Femur (tissue), 1 donor: ENCODE measurements at places on chromosomes 6 and 20.

- DNase-seq: no peak
Observed at GRCh38 chr20:2967841-2968240, 75.6 kb upstream of the GNRH2 start.

DNA sequence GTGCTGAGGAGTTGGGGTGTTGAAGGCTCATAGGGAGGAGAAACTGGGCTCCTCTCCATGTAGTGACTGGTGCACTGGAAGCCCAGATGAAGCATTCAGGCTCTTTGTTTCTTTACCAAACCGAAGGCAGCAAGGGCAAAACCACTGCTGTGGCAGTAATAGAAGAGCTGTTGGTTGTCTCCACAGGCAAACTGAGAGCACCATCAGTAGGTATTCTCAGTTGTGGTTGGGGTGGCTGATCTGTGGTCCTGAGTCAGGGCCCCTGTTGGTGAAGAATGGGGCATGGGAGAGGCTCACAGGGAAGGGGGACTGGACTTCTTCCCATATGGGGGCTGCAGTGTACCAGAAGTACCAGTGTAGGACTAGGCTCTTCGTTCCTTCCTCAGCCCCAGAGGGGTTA lies 460.2 kb upstream of the IMPG1 start:
- no peak for DNase-seq

DNA sequence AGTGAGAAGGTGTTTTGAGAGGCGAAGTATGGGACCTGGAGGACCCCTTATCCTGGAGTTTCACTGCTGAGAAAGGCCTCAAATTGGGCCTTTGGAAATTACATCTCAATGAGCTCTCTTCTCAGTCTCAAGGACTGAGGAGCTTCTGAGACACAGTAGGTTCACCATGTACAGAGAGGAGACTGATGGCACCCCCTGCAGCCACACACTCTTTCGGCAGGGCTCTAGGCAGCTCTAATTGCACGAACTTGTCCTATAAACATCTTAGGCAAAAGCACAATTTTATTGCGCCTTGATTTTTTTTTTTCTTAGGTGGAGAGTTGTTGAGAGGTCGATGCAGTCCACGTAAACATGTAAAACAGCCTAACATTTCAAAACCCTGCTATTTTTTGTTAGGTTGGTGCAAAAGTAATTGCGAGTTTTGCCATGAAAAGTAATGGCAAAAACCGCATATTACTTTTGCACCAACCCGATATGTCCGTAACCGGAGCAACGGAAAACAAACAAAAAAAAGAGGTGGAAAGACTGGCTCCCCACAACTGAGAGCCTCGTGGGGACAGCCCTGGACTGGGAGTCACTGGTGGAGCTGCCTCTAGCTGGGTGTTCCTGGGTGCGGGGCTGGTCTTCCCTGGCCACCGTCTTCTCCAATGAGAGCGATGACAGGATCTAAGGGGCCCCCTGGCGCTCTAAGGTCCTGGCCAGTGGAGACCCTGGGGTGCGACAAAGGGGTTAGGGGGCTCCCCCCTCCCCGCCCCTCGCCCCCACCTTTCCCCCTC lies 84.0 kb upstream of the EYA2 start:
- no peak for DNase-seq

- DNase-seq: peak; percentile 43
Observed at GRCh38 chr6:45423111-45423823, 45.5 kb upstream of the SUPT3H start.

- no peak for DNase-seq
Observed at GRCh38 chr6:158561321-158561884, 1.5 kb downstream of the TMEM181 start.

DNA sequence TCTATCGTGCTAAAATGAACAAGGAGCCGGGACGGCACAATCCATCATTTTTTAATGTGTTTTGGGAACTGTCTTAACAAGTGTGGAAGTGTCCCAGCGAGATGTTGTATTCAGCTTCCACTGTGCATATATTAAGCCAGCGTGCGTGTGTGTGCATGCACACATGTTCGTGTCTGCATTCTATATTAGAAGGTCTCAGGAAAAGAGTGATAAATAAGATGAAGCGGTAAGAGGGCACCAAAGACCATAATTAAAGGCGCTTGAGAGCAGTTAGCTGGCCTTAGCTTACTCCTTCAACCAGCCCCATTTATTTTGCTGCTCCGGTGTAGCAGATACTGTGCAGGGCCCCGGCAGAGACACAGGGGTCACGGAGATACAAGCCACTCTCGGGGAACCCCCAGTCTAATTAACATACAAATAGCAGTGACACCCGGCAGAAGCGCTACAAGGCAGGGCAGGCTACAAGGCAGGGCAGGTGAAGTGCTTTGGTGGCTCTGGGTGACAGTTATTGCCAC lies 206.5 kb upstream of the RREB1 start:
- DNase-seq: no peak

DNA sequence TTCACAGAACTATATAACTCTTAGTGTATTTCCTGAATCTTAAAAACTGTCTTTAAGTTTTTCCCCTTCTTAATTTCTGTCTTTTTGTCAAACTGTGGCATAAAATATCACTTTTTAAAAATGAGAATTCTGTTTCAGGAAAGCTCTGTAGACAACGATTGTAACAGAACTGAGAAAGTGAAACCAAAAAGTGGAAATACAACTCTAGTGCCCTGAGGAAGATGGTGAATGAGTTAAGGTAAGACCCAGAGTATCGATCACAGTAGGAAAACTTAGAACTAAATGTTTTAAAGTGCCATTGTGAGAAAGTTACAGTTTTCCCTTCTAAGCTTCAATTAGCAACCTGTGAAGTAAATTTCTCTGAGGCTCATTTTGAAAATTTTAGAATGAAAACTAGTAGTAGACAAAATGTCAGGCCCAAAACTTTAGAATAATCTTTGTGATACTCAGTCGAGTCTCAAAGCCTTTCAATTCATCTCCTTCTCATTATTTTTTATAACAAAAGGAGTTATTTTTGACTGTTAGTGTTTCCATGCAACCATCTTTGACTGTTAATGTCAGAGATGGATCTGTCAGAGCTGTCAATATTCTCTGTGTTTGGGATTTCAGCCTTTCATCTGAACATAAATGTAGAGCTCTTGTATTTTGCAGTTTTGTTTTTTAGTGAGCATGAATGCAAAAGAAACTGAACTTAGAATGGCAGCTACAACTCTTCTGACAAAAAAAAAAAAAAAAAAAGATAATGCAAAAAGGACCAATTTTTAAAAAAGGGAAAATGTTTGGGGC lies 19.0 kb upstream of the TRDN start:
- DNase-seq: no peak

DNA sequence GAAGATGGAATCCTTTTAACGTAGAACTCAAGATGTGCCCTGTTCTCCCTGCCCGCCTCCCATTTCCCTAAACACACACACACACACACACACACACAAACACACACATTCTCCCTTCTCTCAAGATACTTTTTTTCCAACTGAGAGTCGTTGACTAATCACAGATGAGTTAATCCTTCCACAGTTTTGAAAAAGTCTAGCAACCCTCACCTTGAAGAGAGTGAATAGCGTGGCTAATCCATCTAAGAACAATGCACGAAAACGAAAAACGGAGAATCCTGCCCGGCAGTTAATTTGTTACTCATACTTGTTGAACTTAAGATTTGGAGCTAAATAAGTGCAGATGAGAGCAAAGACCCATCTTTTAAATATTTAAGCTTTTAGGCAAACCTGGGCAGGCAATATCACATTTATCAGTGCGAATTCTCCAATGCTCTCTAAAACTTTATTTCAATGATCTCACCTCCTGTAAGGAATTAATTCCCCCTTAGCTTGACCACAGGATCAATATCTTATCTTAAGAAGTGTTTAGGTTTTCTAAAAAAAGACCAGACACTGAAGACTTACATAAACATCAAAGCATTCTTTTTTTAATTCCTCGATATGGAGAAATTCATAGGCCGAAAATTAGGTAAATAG lies 1.1 kb downstream of the AGPAT4 start:
- DNase-seq: no peak

GRCh38 chr20:50980851-50981713 lies 22.5 kb downstream of the MOCS3 start:
- peak; percentile 63 for DNase-seq

DNA sequence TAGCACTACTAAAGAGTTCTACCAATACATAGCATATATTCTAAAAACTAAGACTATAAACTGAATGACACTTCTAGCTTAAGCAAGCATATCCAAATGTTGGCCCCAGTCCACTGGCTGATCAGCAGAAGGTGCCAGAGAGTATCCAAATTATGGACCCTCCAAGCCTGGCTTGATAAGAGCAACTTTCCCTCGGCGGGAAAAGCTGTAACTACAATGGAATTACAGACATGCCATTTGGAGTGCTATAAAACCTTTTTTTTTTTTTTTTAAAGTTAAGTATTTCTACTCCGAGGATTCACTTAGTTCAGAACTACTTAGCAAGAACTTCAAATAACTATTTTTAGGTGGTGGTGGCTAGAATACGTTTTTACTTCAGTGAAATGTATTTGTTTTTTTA lies 94.6 kb downstream of the EPB41L2 start:
- DNase-seq: peak; percentile 49

- DNase-seq: no peak
Observed at GRCh38 chr6:36642913-36643817, 35.3 kb upstream of the CDKN1A start.

DNA sequence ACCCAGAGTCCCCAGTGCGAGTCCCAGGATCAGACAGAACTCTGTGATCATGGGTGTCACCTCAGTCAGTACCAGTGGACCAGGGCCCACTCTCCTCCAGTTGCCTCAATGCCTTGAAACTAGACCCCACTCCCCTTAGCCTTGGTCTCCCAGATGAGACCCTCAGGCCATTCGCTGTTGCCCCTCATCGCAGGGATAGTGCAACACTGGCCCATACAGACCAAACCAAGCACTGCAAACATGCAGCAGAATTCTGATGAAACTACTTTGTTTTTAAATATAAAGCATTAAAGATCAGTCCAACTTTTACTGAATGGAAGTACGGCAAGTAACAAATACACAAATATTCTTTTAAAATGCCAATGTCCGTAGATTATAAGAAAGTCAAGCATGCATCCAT lies 101.2 kb upstream of the NT5E start:
- DNase-seq: no peak

GRCh38 chr6:136893187-136893586 lies 28.9 kb upstream of the SLC35D3 start:
- no peak for DNase-seq

DNA sequence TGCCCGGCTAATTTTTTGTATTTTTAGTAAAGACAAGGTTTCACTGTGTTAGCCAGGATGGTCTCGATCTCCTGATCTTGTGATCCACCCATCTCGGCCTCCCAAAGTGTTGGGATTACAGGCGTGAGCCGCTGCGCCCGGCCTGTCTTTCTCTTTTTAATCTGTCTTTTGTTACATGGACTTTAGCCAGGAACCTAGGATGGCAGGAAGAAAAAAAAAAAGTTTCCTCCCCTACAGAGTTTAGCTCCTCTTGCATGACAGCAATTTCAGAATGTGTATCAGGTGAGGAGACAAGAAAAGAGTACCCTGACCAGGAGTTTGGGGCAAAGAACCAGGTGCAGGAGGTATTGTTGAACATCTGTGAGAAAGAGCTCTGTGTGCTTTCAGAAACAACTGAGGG lies 21.4 kb upstream of the TXLNB start:
- no peak for DNase-seq

GRCh38 chr20:35953387-35954199 lies 709 bp downstream of the SCAND1 start:
- peak; percentile 70 for DNase-seq

DNA sequence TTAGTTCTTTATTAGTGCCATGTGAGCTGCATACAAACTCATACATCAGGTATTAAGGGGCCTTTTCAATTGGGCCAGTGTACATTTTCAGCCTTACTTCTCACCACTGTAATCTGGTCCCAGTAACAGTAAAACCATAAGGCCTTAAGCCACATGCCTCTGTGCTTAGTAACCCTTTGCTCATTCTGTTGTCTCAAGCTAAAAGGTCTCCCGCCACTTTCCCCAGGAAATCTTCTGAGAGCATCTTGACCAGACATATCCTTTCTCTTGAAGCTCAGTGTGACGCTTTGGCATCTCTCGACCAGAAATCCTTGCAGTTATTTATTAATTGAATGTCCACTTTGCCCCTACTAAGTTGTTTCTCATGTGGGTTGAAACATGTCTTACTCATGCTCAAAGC lies 68.0 kb downstream of the CYP39A1 start:
- no peak for DNase-seq

- DNase-seq: no peak
Observed at GRCh38 chr20:32737371-32738223, 5.7 kb downstream of the COMMD7 start.

GRCh38 chr6:160274871-160275510 lies 16.4 kb upstream of the SLC22A2 start:
- DNase-seq: no peak

- no peak for DNase-seq
Observed at GRCh38 chr6:38495922-38496635, 143.7 kb downstream of the BTBD9 start.

DNA sequence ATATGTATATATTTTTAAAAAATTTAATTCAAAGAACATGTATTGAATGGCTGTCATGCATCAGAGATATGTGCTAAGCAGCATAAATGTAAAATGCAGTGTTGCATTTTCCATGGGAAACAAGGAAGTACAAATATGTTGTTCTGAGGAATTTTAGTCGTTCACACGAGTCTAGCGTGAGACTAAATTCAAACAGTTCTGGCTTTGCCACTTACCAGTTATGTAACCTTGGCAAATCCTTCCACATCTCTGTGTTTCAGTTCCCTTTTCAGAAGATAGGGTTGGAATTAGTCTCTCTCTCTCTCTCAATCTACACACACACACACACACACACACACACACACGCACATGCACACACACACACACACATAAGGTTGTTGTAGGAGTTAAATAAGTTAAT lies 305.4 kb downstream of the UTRN start:
- DNase-seq: no peak

GRCh38 chr6:89290401-89291155 lies 24.5 kb downstream of the GABRR2 start:
- DNase-seq: no peak

GRCh38 chr6:39203436-39204159 lies 25.7 kb downstream of the KCNK5 start:
- no peak for DNase-seq

- no peak for DNase-seq
Observed at GRCh38 chr20:1632178-1632577, 12.4 kb upstream of the SIRPB1 start.
